ENCODE measurements at places on chromosomes 3 and 15.

GRCh38 chr3:25455441-25456132 is 27.5 kb downstream of the RARB start:
- DNase-seq, result peak; percentile 64

DNA sequence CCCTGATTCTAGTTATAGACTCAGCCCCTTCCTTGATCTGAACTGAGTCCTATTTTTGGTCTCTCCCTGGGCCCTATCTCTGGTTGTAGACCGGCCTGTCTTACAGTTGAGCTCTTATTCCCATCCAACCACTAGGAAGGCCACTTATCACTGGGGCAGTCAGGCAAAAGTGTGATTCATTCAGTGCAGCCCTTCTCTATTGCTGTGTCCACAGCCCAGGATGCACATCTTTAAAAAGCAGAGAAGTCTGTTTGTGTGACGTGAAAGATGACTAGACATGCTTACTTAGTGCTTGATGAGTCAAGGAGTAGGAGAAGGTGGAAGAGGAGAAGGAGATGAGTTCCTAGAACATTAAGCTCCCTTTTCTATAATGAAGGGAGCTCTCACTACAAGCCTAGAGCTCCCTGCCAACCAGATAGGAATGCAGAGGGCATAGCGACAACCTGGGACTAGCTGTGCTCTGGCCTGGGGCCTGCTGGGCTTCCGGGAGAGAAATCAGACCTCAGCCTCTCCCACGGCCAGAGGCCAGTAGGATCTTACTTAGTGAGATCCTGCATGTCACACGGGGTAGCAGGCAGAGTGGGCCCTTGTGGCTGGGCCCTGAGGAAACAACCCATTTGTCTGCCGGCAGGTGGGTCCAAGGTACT is 25.7 kb downstream of the INSYN1 start:
- peak; percentile 89 for DNase-seq

DNA sequence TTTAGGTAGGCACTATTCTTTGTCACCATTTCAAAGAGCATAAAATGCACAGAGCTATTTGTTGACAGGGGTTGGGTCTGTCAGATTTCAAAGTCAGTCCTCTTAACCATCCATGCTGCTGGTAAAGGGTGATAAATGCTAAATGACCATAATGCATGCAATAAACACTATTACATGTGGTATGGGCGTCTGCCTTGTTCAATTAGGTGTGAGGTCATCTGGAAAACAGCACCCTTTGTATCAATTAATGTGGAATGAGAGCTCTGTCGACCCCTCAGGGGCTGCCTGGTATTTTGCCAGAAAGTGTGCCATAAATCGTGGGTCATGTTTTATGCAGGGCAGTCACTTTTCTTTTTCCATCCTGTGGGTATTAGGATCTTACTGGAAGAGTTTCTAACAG is 235.6 kb downstream of the SV2B start:
- no peak for DNase-seq

GRCh38 chr3:100496711-100497261 is 4.4 kb downstream of the TMEM45A start:
- peak; percentile 87 for DNase-seq

- no peak for DNase-seq
Observed at GRCh38 chr3:55574671-55575070, 87.6 kb upstream of the WNT5A start.

GRCh38 chr15:70625011-70625410 is 138.3 kb downstream of the UACA start:
- no peak for DNase-seq

GRCh38 chr3:119350114-119350513 is 55.9 kb downstream of the ARHGAP31 start:
- no peak for DNase-seq

- no peak for DNase-seq
Observed at GRCh38 chr15:78624651-78625590, 4.1 kb upstream of the CHRNA3 start.

- DNase-seq, result no peak
Observed at GRCh38 chr3:107929088-107929487, 161.7 kb downstream of the CD47 start.

DNA sequence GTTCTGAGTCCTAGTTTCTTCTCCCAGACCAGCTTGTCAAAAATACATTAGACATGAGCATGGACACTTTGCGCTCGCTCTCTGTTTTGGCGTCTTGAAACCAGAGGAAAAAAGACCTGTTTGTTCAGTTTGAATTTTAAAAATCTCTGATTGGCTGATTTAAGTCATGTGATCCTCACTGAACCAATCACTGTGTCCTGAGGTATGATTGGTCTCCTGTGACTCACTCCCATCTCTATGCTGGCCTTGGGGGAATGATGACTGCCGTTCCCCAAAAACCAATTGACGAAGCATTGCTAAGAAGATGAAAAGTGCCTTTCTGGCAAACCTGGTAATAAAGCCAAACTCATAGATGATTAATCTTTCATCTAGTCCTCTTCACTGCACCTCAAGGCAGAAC is 256.5 kb downstream of the IL5RA start:
- no peak for DNase-seq

GRCh38 chr15:98543237-98543636 is 105.1 kb upstream of the IGF1R start:
- no peak for DNase-seq

DNA sequence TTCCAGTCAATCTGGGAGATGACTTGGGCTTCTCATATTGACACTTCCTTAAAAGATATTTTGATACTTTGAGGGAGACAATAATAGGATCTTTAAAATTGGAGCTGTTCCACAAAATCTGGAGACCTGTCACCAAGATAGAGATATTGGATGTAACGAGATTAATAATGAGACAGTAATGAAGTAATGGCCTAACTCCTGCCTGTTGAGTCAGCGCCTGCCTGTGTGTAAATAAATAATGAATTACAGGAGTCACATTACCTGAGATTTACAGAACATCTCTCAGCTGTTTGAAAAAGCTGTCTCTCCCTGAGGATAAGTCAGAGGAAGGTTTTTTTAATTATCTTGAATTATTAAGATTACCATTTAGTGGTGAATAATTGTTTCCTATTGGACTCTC is 43.8 kb upstream of the MITF start:
- DNase-seq, result no peak

DNA sequence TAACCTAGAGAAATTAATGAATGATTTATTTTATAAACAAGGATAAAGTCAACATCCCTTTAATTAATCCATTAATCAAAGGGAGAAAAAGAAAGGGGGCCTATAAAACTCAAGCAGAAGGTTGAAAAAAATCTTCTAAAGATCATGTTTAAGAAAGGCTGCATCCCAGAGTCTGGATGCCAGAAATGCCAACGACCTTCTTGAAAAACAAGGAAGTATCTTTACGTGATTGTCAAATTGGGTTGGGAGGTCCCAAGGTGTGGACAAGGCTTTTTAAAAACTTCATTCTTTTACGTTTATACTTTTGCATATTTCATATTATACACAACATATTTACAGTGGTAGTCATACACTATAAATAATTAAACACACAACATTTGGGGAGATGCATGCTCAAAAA is 1.6 kb downstream of the GOLGB1 start:
- DNase-seq, result no peak

DNA sequence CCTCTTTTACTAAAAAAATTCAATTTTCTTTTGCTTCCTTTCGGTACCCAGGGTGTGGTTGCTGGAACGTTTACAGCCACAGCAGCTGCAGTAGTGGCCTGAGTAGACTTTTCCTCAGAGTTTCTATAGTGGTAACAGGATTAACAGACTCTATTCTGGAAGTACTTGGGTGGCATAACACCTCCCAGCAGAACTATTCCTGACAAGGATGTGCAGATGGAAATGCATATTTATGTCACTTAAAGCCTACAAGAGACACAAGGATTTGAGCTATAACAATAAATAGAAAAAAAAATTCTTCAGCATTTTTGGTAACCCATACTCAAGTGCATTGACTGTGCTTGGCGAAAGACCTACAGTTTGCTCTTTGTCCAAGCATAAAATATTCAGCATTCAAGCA is 94.0 kb downstream of the MDFIC2 start:
- no peak for DNase-seq

DNA sequence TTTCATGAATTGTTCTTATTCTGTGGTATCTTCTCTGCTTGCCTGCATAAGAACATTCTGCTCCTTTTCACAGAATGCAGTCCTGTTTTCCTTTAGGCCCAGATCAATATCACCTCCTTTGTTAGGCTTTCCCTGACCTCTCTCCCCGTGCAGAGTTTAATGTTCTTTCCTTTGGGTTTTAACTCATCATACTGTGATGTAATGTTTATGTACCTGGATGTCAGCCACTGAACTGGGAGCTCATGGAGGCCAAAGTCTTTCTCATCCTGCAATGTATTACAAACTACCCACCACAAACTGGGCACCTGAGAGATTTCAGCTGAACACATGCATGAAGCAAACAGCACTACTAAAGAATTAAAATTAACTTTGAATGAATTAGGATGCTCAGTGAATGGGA is 192.8 kb upstream of the RORA start:
- DNase-seq, result no peak

DNA sequence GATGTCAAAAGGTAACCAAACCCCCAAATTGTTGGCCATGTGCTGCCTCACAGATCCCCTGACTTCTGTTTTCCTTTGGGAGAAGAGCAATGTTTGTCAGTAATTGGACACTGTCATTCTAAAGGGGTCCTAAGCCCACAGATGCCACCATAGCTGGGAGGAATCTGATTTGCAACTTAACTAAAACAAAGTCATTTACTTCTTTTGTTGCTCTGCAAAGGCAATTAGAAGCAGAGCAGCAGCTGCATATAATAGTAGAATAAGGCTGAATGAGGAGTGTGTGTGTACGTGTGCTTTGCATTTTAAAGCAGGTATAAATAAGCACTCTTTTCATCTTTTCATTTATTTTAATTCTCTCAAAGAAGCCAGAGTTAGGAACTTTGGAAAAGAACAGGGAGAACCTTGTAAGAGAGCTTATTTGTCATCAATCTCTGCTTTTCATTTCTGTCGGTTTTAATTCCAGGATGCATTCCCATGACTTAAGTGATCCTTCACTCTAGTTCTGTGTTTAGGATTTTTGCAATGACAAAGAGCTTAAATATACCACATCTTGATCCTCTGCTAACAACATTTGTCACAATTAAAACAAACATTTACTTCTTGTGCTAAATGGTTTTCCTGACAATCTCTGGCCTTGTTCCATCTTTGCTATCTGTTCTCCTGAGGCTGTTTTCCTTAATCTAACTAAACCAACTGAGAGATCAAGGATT is 530.2 kb upstream of the CBLB start:
- peak; percentile 68 for DNase-seq

DNA sequence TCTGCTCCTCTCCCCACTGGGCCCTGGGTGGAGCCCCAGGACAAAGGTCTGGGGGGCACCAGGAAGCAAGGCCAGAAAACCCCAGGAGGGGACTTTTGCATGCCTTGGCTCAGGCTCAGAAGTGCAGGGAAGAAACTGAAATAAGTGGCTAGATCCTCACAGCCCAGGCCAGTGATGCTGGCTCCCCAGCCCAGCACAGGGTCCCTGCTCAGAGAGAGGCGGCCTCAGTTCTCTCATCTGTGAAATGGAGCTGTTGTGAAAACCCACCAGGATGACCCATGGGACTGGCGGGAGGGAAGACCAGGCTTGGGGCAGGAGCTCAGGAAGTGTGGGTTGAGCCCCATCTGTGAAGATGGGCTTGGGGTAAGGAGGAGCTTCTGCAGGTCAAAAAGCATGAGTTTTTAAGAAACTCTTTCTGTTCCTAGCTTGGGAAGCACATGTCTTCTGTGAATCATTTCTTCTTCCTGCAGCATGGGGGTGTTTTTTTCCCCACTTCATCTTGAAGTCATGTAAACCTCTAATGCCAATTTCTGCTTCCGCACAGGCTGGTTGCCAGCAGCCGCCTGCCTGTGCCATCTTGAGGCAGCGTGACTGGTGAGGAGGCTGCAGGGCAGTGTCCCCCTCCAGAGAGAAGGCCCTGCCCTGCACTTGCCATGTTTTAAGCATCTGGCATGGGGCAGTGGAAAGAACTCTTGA is 118.6 kb downstream of the SMAD6 start:
- DNase-seq, result no peak
